ENCODE measurements at places on chromosomes 12 and 14. TPM values are rescaled to one million over a fixed set of nuclear protein-coding genes. Genes with fewer than 3 reads are reported as not detected.
A peak's percentile ranks its signal among the peaks of the same experiment; 100 is the strongest.

GRCh38 chr14:32657081-32657480 lies 281.6 kb upstream of the NPAS3 start:
- peak; percentile 12 for DNase-seq

DNA sequence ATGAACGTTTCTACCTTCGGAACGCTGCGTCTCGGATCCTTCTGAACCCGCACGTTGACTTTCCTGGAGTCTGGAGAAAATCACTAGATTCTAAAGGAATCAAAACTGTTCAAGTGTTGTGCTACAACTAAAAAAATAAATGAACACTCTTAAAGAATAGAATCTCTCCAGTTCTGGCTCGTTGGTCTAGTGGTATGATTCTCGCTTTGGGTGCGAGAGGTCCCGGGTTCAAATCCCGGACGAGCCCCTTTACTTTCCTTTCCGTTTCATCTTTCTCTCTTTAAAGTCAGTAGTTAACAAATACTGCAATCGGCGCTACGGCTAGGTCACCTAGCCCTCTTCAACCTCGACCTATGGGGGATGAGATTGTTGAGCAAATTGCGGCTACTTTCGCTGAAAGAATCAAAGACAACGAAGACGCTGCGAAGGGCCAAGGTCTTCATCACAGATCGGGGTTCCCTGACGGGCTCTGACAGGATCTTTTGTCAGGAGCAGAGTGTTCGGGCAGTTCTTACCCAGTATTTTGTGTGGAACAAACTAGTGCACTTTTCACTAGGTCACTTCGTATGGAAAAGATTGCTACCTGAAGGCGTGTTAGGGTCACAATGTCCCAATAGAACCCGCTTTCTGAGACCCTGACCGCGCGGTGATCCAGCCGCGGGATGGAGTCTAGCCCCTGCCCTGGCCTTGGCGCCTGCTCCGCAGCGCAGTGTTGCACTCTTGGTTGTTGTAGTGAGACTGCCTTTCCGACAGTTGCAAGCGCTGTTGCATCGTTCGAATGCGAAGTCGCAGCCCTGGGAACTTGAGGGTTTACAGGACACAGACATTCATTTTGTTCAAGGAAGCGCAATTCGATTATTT lies 8.4 kb downstream of the OR6S1 start:
- no peak for DNase-seq

DNA sequence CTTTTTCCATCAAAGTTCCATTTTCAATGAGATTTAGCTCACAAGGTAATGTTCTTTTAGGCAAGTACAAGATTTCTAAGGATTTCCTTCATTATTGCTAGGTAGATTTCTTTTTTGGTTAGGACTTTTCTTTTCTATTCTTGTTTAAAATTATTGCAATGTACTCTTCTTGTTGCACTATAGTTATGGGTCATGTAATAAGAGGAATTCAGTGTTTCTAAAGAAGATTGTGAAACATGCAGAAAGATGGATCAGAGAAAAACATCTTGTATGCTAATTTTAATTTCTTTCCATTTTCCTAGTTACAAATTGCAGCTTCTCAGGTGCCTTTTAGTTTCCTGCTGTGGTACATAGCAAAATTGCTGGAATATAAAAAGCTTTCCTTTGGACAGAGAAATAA lies 56.1 kb downstream of the BTG1 start:
- DNase-seq: no peak

GRCh38 chr12:153080-153746 lies 60.7 kb downstream of the SLC6A12 start:
- DNase-seq: no peak

GRCh38 chr14:34629657-34630529 lies at the start of gene SNX6:
SNX6 (minus strand) TSS chr14:34630148; CDS start chr14:34630116, 32 bp downstream.
- DNase-seq: peak; percentile 31

OAS1 gene
- total RNA-seq: 9.4 TPM

CNTN1 gene
- 16.1 TPM for total RNA-seq

PLXNC1 gene
- 9.2 TPM for total RNA-seq

RPS6KA5 gene
- total RNA-seq: 4.6 TPM

All from thoracic aorta (tissue), 2 donors.